ENCODE measurements at places on chromosomes 11 and 22.

DNA sequence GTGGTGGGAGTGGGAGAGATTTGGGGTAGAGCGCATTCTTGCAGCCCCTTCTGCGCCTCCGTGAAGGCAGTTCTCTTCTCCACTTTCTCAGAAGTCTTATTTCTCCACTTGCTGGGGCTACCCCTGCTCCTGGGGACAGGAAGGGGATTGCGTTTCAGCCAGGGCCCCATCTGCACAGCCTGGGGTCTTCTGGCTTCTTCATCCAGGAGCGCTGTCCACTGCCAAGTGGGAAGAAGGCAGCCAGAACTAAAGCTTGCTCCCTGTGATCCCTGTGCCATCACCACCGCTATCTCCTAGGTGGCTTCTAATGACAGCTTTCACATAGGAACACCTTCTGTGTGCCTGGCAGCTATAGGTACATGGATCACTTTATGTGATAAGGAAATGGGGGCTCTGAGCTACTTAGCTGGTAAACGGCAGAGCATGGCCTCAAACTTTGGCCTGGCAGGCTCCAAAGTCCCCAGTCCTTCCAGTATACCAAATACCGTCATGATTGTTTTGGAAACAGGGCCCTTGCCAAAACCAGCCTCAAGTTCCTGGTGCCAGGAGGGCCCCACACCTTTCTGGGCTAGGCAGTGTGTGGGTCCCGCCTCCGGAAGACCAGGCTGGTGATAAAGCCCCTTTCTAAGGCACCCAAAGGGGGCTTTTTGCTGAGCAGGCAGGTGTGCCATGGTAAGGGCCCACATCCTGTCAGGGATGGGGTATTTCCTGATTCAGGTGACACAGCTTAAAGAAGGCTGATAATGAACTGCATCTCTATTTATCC is 60.4 kb upstream of the PAX6 start:
- DNase-seq: no peak

DNA sequence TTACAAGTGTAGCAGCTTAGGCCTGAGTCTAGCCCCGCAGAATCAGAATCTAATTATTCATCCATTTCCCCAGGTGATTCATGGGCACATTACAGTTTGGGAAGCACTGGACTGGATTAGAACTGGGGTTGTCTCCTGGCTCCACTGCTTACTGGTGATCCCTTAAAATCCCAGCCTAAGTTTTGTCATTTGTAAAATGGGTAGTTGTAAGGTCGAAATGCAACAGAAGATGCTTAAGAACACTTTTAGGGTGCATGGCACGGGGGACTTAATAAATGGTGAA is 1.3 kb downstream of the STX3 start:
- no peak for DNase-seq

DNA sequence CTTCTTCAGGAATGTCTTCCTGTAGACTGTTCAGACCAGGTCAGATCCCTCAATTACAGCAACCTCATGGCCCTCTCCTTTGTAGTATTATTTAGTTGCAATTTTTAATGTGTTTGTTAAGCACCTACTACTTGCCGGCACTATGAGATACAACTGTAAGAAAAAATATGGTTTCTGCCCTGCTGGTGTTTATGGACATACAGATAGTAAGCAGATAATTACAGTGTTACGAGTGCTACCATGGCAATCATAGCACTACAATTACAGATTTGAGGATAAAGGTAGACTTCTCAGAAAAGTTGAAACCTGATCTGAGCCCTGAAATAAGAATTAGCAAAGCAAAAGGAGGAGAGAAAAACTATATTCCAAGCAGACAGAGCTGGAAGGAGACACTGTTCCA is 2.8 kb downstream of the LRRC51 start:
- no peak for DNase-seq

GRCh38 chr11:19892876-19893275 is 180.2 kb downstream of the NAV2 start:
- no peak for DNase-seq

DNA sequence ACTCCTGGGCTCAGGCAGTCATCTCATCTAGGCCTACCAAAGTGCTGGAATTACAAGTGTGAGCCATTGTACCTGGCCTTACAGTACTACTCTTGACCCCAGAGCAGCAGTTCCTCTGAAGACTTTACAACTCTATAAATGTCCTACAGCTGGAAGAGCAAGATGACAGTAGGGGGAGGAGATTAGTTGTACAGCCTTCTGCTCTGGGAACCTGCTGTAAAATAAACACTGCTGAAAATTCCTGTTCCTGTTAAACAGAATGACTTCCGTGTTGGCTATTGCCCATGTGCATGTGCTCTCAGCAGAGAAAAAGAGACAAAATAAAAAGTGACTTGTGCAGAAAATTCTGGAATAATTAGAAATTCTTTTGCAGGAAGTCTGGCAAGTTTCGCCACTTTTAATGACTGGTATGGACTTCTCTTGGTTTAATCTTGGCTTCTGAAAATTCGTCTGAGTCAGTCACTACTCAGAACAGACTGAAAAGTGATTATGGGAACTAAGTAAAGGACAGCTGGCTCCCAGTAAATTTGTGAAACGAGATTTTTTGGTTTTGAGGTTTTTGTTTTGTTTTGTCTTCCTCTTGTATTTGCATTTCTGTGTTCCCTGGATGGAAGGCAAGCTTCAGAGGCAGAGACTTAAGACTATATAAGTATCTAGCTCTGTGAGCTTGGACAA is 955.7 kb downstream of the DLG2 start:
- DNase-seq: no peak
